ENCODE measurements at places on chromosomes 12 and 14.

DNA sequence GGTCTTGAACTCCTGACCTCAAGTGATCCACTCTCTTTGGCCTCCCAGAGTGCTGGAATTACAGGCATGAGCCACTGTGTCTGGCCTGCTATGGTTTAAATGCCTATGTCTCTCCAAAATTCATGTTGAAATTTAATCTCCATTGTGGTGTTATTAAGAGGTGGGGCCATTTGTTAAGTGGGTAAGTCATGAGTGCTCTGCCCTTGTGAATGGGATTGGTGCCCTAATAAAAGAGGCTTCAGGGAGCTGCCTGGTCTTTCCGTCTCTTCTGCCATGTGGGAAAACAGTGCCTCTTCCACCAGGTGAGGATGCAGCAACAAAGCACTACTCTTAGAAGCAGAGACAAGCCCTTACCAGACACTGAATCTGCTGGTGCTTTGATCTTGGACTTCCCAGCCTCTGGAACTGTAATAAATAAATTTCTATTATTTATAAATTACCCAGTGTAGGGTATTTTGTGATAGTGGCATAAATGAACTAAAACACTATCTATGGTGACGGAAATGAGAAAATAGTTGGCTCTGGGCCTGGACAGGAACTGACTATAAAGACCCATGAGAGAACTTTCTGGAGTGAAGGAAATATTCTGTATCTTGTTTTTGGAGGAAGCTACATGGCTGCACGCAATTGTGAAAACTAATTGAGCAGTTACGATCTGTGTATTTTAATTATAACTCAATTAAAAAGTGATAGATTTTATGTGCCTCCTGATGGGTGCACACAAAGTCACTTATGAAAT lies 12.1 kb upstream of the ATP23 start:
- no peak for DNase-seq

GRCh38 chr12:11746024-11746771 lies 96.7 kb downstream of the ETV6 start:
- no peak for DNase-seq

DNA sequence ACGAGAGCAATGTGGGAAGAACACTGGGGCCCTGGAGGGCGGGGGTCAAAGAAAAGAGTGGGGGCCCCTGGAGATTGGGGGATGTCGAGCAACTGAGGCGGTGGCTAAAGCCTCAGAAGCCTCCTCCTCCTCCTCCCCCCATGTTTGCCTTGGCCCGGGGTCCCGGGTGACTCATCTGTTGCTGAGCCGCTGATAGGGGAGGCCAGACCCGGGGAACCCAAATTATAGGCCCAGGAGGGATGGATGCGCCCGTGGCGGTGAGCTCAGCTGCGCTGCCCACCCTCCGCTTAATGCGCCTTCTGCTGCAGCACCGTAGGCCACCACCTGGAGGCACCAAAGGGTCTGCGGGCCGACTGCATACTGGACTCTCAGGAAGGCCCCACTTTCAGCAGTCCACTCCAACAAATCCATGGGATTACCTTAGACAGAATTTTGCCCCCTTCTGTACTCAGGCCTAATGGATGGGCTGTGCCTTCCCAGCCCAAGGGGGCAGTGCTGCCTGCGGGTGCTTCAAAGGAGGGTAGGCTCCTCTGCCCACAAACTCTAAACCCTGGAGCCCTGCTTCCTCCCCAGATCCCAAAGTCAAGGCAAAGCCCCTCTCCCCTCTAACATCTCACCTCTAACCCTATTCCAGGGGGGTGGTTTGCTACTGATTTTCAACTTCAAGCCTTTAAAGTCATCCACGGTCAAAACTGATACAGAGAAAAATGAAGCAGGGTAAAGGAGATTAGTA lies 2.6 kb upstream of the WNT10B start:
- DNase-seq: no peak

GRCh38 chr14:69741055-69741454 lies 25.9 kb upstream of the SRSF5 start:
- DNase-seq: no peak

DNA sequence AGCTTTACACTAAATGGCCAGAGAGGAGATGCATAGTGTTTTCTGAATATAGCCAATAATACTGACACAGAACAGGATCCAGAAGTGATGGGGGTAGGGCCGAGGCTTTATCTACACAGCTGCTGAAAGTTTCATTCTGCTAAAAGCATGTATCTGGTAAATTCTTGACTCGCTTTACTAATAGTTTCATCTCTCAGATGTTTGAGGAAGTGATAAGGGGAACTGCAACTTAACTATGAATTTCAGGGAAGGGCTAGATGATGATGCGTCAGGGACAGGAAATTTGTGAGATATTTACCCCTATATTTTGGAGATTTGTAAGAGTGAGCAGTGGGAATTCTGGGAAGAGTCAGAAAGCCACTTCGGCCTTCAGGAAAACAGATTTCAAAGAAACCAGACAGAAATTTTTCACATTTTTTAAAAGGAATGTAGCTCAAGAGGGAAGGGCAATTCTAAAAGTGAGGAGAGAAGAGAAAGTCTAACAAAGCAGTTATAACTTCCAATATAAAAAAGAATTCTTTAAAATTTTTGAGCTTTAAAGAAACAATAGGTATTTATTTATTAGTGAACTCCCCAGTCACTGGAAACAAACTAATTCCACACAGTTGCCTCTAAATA lies 243.1 kb downstream of the BCAT1 start:
- no peak for DNase-seq

All from NCI-H2081 treated with DMSO at 0.1 percent for 48 hours (cell line).